BJ (cell line): ENCODE measurements at places on chromosomes 7 and 10.

GRCh38 chr7:51085034-51085692 is 231.4 kb downstream of the COBL start:
- no peak for DNase-seq

DNA sequence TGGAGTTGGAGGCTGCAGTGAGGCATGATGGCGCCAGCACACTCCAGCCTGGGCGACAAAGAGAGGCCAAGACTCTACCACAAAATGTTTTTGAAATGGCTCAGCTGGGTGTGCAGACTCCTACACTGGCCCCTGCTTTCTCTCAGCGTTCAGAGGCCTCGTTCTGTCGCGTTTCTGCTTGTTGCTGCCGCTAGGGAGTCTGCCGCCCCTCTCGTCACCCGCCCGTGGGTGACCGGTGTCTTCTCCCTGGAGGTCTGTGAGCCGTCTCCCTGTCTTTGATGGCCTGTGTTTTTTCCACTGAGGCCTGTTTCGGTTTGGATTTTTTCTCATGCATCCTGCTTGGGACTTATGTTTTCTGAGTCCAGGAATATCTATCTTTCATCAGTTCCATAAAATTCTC is 23.6 kb upstream of the UNCX start:
- DNase-seq, result no peak

- no peak for DNase-seq
Measured at GRCh38 chr7:151891182-151891581, 14.3 kb upstream of the PRKAG2 start.

DNA sequence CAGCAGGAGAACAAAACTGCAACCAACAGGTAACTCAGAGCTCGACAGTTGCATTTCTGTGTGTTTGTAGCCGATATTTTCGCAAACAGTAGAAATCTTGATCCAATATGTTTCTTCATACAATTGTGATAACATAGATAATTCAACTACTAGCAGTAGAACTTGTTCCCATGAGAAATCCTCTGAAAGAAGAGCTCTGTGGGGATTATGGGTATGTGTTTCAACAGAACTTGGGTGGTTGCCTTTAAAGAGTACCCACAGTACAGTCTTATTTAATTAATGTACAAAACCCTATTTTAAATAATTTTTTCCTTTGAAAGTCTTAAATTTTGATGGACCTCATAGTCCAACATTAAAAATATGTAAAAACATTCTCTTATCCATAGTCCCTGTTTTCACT is 266.1 kb downstream of the PARD3 start:
- DNase-seq, result no peak

- DNase-seq, result no peak
Measured at GRCh38 chr10:29748109-29748650, 113.4 kb upstream of the SVIL start.

GRCh38 chr10:78433766-78434535 is 400.3 kb downstream of the RPS24 start:
- no peak for DNase-seq

DNA sequence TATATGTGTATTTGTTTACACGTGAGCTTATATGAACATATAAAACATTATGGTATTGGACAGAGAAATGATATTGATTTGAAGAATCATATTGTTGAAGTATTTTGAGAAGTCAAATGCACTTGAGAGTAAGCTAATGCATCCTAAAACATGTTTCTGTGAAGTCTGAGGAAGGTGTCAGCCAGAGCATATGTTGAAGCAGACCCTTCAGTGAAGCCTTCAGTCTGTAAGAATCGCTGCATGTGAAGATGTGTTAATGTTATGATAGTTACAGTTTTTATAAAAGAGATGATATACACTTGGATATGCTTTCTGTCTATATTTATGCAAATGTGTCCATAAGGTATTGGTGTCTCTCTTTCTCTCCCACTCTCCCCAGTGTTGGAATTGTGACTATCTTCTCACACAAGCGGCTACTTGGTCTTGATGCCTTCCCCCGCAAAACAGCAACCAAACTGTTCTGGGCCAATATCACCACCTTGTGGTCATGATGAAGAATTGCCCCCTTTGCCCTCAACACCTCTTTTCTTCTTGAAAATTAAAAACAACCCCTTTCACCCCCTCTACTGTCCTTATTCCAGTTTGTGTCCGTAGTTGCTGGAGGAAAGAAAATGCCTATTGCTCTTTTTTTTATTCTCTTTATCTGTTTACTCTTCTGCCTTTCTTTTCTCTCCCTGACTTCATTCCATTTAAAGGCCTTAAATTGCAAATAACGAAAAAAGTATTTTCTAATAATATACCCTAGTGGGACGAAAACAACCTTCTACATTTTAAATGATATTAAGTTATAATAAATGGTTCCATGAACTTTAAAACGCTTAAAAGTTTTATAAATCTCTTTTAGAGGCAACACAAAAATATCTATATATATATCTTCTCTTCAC is 64.9 kb downstream of the IKZF1 start:
- DNase-seq, result no peak

DNA sequence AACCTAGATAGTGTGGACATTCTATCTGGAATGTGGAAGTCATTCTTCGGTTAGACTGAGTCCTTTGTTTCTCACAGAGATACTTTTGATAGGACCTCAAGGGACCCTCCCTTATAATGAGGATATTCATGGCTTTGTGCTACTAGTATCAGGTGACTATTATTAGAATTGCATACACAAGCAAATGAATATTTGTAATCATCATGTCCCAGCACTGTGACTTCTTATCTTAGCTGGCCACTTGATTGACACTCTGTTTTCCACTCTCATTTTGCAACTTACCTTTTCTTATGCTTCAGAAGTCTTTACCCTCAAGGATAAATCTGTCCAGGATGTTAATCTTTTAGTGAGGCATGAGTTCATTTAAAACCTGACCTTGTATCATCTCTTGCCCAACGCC is 268.2 kb upstream of the FZD1 start:
- DNase-seq, result no peak

DNA sequence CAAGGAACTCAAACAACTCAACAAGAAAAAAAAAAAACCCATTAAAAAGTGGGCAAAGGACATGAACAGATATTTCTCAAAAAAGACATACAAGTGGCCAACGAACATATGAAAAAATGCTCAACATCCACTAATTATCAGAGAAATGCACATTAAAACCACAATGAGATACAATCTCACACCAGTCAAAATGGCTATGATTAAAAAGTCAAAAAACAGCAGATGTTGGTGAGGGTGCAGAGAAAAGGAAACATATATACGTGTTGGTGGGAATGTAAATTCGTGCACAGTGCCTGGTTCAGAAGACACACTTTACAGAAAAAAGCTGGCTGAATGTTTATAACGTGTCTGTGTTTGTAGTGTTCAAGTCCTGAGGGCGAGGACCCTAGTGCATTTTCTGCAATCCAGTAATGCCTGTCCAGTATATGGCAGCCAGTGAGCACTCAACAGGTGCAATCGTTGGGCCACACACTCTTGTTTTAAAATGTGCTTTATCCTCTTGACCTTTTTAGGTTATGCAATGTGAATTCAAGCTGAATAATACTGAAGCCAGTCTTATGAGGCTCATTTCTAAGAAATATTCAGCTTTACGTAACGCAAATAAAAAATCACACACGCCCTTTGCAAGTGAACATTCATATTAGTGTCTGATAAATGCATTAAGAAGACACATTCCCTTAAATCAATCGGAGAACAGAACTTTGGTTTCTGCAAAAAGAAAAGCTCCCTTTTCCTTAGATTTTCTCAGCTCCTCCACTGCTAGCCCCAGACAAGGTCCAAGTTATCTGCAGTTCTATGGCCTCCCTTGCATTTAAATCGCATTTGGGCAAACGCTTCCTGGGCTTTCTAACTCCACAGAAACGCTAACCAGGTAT is 813 bp upstream of the MTURN start:
- DNase-seq, result no peak

DNA sequence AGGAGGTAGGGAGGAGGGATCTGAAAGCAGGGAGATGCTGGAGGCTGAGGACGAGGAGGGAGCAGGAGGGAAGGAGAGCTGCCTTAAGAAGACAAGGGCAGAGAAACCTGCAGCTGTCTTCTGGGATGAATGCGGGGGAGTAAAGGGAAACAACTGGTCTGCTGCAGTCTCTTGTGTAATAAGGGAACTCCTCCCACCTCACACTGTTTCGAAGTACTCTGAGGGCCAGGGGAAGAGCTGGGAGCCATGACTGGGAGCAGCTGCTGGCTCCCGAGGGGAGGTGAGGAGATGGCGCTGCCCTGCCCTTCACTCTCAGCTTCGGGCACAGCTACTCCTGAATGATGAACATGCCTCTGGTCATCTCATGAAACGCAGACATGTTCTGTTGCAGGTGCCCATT is 65.1 kb downstream of the CLEC2L start:
- DNase-seq, result no peak

DNA sequence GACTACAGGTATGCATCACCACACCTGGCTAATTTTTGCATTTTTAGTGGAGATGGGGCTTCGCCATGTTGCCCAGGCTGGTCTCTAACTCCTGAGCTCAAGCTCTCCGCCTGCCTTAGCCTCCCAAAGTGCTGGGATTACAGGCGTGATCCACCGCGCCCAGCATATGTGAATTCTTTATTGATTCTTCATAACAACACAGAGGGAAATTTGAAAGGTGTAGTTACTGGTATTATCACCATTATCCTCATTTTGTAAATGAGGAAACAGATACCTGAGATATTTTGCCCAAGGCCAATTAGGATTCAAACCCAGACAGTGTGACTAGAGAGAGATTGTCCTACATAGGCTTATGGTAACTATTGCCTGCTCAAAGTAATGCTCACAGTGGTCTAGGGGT is 22.6 kb downstream of the TCF7L2 start:
- no peak for DNase-seq

- DNase-seq, result no peak
Measured at GRCh38 chr10:79270466-79271246, 76.6 kb upstream of the PPIF start.

GRCh38 chr10:129839285-129840195 is 124.5 kb downstream of the EBF3 start:
- no peak for DNase-seq

DNA sequence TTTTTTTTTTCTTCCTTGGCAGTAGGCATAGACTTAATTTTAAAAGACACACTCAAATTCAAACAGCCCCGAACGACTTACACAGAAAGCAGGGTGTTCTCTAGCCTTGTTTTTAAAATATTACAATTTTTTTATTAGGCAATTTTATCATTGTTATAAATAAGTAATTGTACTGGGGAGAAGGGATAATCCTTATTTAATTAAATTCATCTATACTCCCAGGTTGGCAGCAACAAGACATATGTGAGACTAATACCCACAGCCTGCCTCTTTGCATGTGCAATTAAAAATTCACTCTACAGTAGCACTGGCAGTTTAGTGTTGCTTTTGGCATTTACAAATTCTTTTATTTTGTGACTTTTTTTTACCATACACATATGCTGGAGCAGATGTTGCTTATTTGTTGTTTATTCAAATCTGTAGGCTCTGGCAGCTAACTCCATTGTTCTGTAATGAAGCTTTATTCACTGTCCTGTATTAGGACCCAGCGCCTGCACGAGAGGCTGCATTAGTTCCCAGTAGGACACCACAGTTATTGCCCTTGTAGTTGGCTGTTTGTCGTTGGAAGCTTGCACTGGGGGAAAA is 84.9 kb upstream of the PPP1R17 start:
- DNase-seq, result no peak

GRCh38 chr10:53699684-53700083 is 927.1 kb upstream of the MBL2 start:
- DNase-seq, result no peak

GRCh38 chr10:97734021-97734420 is 2.9 kb upstream of the ZFYVE27 start:
- no peak for DNase-seq

DNA sequence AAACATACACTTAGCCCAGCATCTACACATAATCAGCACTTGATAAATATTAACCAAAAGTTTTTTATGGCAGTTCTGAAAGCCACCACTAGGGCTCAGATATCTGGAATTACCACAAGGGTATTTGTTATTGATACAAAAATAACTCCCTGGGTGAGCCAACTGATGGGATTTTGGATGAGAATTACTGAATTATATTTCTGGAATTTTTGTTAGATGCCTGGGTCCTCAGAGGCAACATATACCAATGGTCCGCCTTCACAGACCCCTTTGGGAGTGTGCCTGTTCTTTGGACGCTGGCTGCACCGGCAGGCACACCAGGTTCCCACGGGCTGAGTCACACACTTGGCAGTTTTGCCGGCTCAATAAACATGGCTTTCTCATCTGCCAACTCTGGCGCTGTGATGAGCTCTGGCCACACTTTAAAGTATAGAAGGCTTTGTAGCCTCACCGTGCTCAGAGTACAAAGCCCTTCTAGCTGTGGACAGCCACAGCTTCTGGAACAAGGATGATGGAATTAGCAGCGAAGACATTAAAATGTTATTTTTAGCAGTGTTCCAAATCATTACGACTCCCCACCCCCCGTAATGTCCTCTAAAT is 24.5 kb upstream of the EEPD1 start:
- DNase-seq, result peak; percentile 52

- no peak for DNase-seq
Measured at GRCh38 chr10:131063311-131063710, 248.2 kb downstream of the TCERG1L start.

DNA sequence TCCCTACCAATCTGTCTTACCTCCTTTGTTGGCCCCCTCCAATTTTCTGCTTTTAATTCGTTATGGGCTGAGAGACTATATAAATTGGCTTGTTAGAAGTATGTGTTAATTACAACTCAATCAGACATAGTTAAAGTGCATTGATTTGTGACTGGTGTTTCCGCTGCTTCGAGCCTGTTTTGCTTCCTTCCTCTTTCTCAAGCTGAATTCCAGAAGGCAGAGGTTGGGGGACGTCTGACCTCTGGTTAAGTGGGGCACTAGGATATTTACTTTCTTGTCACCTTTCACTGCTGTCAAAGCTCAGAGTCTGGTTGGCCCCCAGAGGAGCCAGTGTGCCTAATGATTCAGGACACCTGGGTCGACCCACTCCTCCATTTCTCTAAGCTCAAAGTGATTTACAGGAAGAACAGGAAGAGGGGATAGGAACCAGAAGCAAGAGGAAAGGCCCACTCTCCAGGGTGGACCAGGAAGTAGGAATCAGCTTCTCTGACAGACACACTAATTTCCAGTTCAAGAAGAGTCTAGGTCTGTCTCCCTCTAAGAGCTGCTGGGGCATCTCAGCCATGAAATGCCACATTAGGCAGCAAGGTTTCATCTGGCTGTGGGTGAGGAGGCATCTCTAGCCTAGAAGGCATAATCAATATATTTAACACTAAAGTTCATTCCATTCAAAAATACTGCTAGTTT is 397.2 kb upstream of the NPVF start:
- DNase-seq, result no peak

- no peak for DNase-seq
Measured at GRCh38 chr10:12726971-12727831, 274.3 kb downstream of the CCDC3 start.

GRCh38 chr7:12228024-12228423 is 16.9 kb downstream of the TMEM106B start:
- no peak for DNase-seq

DNA sequence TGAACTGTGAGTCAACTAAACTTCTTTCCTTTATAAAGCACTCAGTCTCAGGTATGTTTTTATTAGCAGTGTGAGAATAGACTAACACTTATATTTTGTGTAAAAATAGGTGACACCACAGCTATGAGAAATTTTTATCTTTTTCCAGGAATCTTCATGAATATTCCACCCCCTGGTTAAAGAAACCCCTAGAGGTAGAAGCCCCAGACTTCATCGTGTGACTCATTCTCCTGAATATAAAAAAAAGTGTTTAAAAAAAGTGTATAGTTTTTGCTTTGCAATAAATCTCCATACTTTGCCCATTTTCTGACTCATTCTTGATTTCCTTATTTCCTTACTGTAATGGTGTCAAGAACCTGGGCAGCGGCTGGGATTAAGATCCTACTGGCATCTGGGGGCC is 667.6 kb upstream of the CELF2 start:
- no peak for DNase-seq

GRCh38 chr10:354901-355617 is 219.8 kb downstream of the ZMYND11 start:
- no peak for DNase-seq
